ENCODE measurements at places on chromosomes 6 and 20. TPM values are rescaled to one million over a fixed set of nuclear protein-coding genes. Genes with fewer than 3 reads are reported as not detected.

Gene EYA4
- total RNA-seq: not detected

Gene ZBP1
- 8.6 TPM for total RNA-seq

Gene RGS17
- total RNA-seq: not detected

DNA sequence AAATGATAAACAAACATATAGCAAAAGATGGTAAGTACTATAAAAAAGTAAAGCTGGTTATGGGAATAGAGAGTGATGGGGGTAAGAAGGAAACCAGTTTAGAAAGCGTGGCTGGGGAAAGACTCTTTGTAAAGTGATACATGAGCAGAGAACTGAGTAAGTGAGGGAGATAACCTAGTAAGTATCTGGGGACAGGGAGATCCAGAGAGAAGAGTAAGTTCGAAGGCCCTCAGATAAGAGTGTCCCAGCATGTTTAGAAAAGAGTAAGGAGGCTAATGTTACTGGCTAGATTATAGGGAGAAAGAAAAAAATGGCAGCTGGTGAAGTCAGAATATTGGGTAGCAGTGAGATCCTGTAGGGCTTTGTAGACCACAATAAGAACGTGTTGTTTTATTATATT, 50.7 kb upstream of the HBS1L start:
- no peak overlapping the region for H3K4me3 ChIP-seq
- DNase-seq: no peak
- peak overlapping the region; percentile 72 for H3K27ac ChIP-seq
- H3K4me1 ChIP-seq: peaks cover 33% of the 10 kb centered on the region
- H3K27me3 ChIP-seq: no peaks in the 10 kb centered on the region

- no peaks in the 10 kb centered on the region for H3K36me3 ChIP-seq
- H3K4me3 ChIP-seq: no peak overlapping the region
These were observed 208.2 kb upstream of the ZNF217 start for GRCh38 chr20:53801609-53802370.

DNA sequence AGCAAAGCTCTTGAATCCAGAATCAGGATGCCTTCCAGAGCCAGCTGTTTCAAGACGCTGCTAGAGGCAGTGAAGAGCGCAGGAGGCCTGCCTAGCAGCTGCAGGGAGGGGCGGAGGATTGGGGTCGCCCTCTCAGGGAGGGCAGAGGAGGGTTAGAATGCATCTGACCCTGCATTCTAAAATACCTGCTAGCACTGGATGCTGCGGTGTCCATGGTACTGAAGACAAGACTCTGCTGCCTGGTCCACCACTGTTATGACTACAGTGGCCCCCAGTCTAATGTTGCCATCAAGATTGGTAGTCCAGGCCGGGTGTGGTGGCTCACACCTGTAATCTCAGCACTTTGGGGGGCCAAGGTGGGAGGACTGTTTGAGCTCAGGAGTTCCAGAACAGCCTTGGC, 193.7 kb upstream of the PROKR2 start:
- H3K27me3 ChIP-seq: no peaks in the 10 kb centered on the region
- no peaks in the 10 kb centered on the region for H3K4me1 ChIP-seq
- no peak for DNase-seq
- no peak overlapping the region for H3K4me3 ChIP-seq
- H3K36me3 ChIP-seq: no peaks in the 10 kb centered on the region

DNA sequence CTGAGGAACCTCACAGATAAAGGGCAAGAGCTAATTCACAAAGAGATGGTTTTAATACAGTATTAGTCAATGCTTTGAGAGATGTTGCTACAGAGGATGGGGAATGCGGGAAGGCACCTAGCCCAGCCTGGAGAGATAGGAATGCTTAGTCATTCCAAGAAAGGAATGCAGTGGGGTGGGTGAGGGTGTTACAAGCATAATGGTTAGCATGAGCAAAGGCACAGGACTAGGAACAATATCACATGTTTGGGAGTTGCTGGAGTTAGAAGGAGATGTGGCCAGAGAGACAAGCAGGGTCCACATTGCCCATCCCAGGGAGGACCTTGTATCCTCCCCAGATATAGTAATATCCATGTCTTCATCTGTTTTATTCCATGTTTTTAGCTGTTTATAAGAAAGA, 107.0 kb upstream of the OGFRL1 start:
- H3K4me1 ChIP-seq: no peaks in the 10 kb centered on the region
- no peak for DNase-seq
- H3K27me3 ChIP-seq: no peaks in the 10 kb centered on the region
- H3K4me3 ChIP-seq: no peak overlapping the region
- H3K36me3 ChIP-seq: no peaks in the 10 kb centered on the region

- no peak for DNase-seq
- no peaks in the 10 kb centered on the region for H3K27me3 ChIP-seq
- H3K36me3 ChIP-seq: no peaks in the 10 kb centered on the region
These were observed 188.3 kb upstream of the AGPAT4 start for GRCh38 chr6:161462148-161462547.

- H3K27ac ChIP-seq: no peak overlapping the region
- H3K4me3 ChIP-seq: no peak overlapping the region
- no peaks in the 10 kb centered on the region for H3K36me3 ChIP-seq
- peaks cover 6% of the 10 kb centered on the region for H3K4me1 ChIP-seq
- H3K27me3 ChIP-seq: no peaks in the 10 kb centered on the region
These were observed 8.8 kb downstream of the SLX4IP start for GRCh38 chr20:10443936-10444335.

- no peak overlapping the region for H3K4me3 ChIP-seq
- H3K4me1 ChIP-seq: peaks cover 4% of the 10 kb centered on the region
- no peak overlapping the region for H3K27ac ChIP-seq
- H3K36me3 ChIP-seq: no peaks in the 10 kb centered on the region
These were observed 46.2 kb upstream of the SDHAF4 start for GRCh38 chr6:70520575-70520974.

- H3K4me3 ChIP-seq: no peak overlapping the region
- H3K27me3 ChIP-seq: no peaks in the 10 kb centered on the region
- H3K27ac ChIP-seq: no peak overlapping the region
- no peaks in the 10 kb centered on the region for H3K36me3 ChIP-seq
These were observed 72.4 kb upstream of the TBC1D7 start for GRCh38 chr6:13400772-13401171.

DNA sequence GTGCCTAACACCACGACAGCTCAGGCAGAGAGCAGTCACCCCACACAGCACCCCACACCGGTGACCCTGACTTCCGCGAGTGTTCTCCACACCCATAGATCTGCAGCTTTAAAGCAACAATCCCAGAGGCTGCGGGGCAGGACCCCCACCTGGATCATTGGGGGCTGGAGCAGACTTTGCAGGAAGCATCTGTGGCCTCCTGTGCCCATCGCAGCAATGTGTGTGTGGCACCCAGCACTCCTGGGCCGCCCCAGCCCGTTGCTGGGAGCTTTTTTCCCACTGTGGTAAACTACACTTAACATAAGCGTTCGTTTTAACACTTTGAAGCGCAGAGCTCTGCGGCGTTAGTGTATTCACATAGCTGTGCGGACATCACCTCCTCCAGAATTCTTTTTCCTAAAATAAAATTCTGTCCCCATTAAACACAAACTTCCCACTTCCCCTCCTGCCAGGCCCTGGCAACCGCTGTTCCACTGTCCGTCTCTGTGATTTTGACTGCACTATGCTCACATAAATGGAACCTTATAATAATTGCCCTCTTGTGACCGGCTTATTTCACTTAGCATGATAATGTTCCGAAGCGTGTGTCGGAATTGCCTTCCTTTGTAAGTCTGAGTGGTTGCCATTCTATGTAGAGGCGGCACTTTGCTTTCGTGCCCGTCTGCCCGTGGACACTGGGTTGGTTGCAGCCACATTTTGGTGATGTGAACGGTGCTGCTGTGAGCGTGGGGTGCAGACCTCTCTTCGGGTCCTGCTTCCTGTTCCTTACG, 382.5 kb downstream of the CDH4 start:
- DNase-seq: no peak
- H3K27me3 ChIP-seq: no peaks in the 10 kb centered on the region
- no peaks in the 10 kb centered on the region for H3K36me3 ChIP-seq
